ENCODE measurements at places on chromosomes 5 and 9.

- no peak for DNase-seq
These were observed 28.2 kb downstream of the MRPL36 start for GRCh38 chr5:1771149-1772065.

- no peak for DNase-seq
These were observed 168.4 kb upstream of the MPDZ start for GRCh38 chr9:13447843-13448422.

GRCh38 chr5:35803191-35803651 is 53.5 kb upstream of the IL7R start:
- peak; percentile 66 for DNase-seq

- DNase-seq: no peak
These were observed 106.0 kb downstream of the ADRB2 start for GRCh38 chr5:148932355-148932935.

- no peak for DNase-seq
These were observed 185.2 kb downstream of the CD180 start for GRCh38 chr5:67011422-67011821.

GRCh38 chr9:115328677-115329076 is 210.7 kb upstream of the TNC start:
- DNase-seq: no peak

GRCh38 chr9:69104830-69105527 is 69.1 kb upstream of the TJP2 start:
- no peak for DNase-seq

GRCh38 chr9:81666123-81666522 is 23.2 kb downstream of the TLE1 start:
- DNase-seq: no peak

DNA sequence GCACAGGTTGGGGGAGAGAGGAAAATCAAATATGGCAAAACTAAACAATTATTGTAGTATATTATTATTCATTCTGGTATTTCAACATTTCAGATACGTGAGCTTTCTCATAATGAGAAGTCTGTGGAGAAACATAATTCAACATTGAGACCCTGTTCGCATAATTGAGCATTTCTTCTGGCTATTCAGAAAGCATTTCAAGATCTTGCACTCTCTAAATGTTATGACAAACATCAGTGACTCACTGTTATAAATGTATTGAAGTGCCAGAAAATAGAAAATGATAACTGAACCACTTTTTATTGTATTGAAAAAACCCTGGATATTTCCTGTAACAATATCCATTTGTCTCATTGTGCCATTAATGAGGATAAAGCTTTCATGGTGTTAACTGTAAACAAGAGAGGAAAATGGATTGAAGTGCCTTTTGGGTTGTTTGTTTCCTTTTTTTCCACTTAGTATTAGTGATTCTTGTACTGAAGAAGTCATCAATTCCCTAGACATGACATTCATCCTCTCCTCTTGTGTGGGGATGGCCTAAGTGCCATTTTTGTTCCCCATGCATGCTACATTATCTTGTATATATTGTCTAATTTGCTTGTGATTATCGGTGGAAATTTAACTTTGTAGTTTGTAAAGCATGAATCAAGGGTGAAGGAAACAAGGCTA is 124.6 kb downstream of the CAMK4 start:
- DNase-seq: no peak

GRCh38 chr9:101508211-101508610 is 25.4 kb upstream of the RNF20 start:
- DNase-seq: no peak

- DNase-seq: no peak
These were observed 29.1 kb upstream of the ABO start for GRCh38 chr9:133304158-133304470.

- peak; percentile 76 for DNase-seq
These were observed 531.3 kb downstream of the NTRK2 start for GRCh38 chr9:85200726-85201404.

- no peak for DNase-seq
These were observed 113.4 kb upstream of the HMHB1 start for GRCh38 chr5:143698574-143698973.

GRCh38 chr5:98319299-98320011 is 454.0 kb upstream of the RGMB start:
- DNase-seq: no peak

DNA sequence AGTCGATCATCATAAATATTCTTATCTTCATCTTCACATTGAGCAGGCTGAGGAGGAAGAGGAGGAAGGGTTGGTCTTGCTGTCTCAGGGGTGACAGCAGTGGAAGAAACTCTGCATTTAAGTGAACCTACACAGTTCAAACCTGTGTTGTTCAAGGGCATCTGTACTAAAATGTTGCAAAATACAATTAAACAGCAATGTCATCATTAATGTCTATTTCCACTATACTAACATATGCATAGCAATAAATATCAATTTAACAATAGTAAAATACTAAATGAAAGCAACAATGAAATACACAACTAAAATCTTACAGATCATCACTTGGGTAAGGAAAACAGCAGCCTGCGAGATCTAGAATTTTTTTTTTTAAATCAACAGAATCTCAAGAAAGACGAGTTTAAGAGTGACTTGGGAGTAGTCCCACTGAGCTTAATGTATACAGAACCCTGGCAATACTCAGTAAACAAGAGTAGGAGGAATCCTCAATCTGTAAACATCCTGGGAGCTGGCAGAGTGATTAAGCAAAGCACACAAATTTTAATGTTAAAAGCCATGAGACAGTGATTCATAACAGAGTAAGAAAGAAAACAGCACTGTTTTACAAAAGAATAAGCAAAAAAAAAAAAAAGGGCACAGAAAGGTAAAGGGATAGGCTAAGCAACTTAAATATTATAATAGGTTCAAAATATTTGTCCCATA is 10.0 kb downstream of the HOMER1 start:
- DNase-seq: no peak

- DNase-seq: no peak
These were observed 660.3 kb downstream of the ISL1 start for GRCh38 chr5:52043543-52043942.

DNA sequence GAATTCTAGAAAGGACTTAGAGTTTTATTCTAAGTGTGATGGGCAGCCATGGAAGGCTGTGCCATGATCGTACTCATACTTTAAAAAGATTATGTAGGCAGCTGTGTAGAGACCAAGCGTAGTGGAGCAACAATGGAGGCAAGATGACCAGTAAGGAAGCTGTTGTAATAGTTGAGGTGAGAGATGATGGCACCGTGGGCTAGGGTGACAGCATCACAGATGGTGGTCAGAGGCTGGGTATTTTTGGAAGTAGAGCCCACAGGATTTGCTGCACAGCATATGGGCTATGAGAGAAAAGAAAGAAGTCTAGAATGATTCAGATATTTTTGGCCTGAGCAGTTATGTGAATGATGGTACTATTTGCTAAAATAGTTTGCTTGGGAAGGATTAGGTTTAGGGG is 7.7 kb downstream of the ARHGAP26 start:
- no peak for DNase-seq

DNA sequence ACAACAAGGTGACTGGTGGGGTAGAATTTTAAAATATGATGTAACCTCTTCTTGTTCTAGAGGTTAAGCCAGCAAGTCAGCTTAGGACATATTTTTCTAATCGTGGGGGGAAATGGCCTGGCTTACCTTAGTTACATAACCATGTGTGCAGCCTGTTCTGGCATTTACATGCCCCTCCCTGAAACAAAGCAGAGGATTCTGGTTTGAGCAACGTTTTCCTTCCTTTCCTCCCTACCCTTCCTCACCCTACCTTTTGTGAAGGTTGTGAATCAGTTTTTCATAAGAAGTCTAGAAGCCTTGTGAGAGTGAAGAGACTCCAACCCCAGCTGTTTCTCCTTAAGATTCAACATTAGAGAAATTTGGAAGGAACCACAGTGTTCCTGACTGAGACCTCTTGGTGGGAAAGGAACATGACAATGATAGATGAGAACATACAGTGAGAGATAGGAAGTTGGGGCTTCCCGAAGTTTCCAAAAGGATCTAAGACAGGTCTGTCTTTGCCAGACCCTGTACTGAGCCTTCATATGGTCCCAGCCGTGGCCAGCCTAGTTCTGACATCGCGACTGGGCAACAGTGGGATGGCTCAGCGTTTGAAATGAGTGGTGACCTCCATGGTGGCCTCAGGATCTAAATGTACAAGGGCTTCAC is 365.2 kb downstream of the SPATA31D1 start:
- no peak for DNase-seq

DNA sequence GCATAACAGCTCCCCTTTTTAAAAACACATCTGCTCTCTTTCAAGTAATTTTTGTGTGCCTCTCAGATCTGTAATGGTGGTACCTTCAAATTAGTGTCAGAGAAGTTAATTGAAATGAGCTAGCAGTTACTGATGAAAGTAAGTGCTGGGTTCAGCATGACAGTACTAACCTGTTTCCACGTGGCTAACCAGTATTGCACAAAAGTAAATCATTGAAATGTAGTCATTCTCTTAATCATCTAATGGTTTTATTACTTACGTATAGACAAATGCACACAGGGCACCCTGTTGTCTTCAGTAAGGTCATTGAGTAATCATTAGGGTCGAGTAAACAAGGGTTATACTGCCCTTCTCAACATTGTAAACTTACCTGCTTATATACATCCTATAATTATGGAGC is 157.8 kb upstream of the PRR16 start:
- no peak for DNase-seq

DNA sequence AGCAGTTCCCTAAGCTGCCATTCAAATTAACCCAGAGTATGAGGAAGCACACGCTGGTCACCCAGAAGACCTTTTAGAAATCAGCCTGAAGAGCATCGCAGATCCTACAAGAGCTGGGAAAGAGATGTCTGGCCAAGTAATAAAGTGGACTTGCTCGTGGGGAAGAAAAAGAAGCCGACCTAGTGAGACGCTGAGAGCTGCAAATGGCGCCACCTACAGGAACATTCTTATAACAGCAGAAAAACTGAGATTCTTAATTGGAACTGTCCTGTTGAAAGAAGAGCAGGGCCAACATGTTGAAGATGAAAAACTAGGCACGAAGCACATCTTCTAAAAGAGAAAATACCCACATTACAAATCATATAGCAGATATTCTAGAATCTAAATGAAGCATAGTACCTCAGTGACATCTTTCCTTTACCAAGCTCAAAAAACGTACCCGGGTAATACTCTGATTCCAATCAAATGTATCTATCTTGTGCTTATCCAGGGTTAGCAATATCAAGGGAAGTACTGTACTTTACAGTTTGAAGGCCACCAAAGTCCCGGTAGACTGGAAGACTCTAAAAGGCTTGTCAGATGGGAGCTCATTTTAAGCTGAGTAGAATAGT is 3.9 kb upstream of the GNAQ start:
- peak; percentile 84 for DNase-seq

DNA sequence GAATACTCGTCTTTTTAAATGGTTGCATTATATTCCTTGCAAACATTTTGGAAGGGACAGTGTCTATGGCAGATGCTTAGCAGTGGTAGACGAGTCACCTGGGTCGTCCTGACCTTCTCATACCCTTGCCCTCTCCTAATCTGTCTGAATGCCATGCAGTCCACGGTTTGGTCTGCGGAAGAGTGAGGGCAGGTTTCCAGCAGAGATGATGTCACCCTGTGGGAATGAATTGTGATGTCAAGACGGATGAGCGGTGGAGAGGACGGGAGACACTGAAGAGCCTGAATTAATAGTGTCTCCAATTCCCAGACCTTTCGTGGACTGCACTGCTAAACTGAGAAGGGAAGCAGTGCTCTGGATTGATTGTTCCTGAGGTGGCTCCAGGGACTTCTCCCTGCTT is 329.0 kb upstream of the PANK3 start:
- DNase-seq: peak; percentile 21

- DNase-seq: no peak
These were observed 16.2 kb upstream of the CPLX2 start for GRCh38 chr5:175855041-175855720.

- no peak for DNase-seq
These were observed 293.9 kb upstream of the TARS1 start for GRCh38 chr5:33146881-33147280.

DNA sequence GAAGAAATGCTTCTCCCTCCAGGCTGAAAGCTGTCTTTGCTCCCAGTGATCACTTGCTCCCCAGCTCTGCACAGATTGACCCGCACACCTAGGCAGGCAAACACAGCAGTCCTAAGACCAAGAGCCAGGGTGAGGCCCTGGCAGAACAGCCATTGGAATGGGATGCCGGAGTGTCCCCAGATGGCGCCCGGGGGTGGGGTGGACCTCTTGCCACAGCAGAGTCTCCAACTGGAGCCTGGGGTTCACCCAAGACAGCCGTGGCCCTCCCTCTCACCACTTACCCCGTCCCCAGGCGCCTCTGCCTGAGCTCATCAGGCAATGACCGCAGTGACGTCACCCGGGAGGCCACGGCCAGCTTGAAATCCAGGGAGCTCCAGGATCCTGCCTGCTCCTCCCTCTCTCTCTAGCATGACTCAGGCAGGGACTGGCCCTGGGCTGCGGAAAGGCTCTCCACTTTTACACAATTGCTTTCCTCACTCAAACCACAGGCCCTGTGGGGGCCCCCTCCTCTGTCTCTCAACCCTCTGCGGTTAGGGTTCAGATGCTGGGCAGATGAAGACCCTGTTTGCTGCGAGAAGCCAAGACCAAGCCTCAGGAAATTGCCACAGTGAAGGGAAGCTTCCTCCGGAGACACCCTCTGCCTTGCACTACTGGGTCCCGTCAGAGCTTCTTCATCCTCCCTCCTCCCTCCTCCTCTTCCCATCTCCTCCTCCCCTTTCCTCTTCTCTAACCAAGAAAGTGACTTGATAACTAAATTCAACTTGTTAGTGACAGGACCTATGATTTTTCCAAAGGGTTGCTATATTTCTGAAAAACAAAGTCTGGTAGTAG is 24.3 kb upstream of the PTGES start:
- DNase-seq: peak; percentile 100

DNA sequence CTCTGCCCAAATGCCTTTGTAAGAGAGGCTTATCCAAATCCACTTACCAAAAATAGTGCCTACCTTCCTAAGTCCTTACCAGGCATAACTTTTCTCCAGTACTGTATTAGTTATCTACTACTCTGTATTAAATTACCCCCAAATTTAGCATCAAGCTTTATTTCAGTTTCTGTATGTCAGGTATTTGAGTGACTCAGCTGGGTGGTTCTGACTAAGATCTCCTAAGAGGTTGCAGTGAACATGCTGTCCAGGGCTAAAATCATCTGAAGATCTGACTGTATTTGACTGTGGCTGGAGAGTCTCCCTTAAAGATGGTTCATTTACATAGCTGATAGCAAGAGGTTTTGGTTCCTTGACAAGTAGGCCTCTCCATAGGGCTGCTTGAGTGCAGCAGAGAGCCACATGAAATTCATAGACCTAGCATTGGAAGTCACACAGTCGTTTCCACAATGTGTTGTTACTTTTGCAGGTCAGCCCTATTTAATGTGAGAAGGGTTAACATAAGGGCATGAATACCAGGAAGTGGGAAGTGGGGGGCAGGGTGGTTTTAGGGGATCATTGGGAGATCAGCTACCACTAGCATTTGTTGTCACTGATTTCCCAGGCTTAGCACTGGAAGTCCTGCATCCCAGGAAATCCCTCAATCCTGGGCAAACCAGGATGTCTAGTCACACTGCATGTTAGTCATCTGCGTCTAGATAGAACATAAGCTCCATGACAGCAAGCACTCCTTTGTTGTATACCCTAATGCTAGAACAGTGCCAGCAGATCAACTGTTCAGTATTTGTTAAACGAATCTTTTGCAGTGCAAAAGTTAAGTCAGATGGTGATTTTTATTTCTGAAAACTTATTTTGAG is 2.0 kb upstream of the ZNF622 start:
- peak; percentile 61 for DNase-seq

Data from astrocyte of the spinal cord (primary cell).